OCI-M1 (cell line): ENCODE measurements at places on chromosomes 1 and 21.
A peak's percentile ranks its signal among the peaks of the same experiment; 100 is the strongest.

GRCh38 chr1:30657131-30658013 lies 66.0 kb downstream of the MATN1 start:
- no peak for DNase-seq

GRCh38 chr1:61457526-61458040 lies 267.4 kb downstream of the TM2D1 start:
- no peak for DNase-seq

DNA sequence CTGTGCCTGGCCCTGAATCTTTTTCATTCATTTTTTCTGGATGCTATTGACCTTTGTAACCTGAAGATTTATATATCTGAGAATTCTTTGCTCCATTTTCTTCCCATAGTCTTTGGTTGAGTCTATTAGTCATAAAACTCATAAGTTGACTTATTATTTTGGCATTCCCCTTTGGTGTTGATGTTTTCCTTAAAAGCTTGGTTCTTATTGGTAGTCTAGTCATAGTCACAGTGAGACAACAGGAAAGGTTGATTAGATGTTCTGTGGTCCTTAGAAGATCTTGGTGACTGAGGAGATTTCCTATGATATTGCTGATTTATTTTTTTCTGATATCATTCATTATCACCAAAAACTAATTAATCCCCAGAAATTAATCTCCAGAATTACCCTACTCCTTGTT lies 86.2 kb downstream of the PTPRC start:
- DNase-seq = no peak

GRCh38 chr21:39601187-39601928 lies 11.4 kb upstream of the B3GALT5 start:
- DNase-seq = peak; percentile 25

GRCh38 chr1:117967881-117968280 lies 38.3 kb downstream of the WDR3 start:
- peak; percentile 60 for DNase-seq

DNA sequence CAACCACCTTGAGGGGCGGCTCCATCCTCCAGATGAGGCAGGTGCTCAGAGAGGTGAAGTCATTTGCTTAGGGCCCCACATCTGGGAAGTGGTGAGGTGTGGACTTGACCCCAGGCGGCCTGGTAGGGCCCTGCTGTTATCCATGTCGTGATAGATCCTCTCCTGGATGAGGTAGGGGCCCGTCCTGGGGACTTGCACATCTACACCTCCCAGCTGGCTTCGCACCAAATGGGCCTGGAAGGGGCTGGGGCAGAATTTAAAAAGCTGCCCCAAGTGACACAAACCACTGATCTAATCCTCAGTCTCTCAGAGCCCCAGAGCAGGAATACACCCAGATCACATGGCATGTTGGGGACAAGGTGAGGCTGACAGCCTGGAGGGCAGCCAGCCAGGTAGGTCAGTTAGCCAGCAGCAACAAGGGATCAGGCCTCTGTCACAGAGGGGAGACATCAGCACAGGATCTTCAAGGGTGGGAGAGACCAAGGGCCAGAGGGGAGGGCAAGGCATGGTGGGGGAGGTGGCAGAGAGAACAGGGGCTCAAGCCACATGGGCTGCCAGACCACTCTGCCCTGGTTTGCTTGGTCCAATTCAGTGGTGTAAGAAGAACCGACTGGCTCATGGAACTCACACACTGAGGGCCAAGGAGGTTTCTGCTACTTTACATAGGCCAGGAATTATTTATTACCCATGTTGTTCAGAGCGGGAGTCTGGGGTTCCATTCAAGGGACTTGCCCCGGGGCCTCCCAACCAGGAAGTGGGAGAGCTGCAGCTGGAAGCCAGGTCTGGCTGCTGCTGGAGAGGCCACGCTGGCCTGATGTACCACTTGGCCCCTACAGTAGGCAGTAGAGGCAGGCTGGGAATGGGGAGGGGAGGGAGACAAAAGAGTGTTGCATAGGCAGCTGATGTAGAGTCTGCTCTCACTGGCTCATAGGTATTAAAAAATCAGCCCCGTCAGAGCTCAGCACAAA lies 12.1 kb downstream of the LRP8 start:
- DNase-seq = no peak

- no peak for DNase-seq
These were observed 82.9 kb upstream of the SSX2IP start for GRCh38 chr1:84773195-84773594.

DNA sequence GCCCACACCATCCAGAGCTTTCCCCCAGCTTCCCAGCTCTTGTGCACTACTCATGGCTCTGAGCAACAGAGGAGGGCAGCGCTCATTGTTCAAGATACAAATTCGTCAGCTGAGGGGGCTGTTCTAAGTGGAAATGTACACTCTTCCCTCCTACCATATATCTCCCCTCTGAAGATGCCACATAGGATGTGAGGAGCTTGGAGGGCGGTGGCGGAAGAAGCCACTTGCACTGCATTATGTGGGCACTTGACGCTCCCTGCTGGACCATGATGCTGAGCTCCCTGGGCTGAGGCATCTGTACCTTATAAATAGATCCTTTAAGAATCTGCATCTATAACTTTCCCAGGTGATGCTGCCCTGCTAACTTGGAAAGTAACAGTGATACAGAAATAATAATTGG lies 477.6 kb upstream of the DEPDC1 start:
- no peak for DNase-seq

DNA sequence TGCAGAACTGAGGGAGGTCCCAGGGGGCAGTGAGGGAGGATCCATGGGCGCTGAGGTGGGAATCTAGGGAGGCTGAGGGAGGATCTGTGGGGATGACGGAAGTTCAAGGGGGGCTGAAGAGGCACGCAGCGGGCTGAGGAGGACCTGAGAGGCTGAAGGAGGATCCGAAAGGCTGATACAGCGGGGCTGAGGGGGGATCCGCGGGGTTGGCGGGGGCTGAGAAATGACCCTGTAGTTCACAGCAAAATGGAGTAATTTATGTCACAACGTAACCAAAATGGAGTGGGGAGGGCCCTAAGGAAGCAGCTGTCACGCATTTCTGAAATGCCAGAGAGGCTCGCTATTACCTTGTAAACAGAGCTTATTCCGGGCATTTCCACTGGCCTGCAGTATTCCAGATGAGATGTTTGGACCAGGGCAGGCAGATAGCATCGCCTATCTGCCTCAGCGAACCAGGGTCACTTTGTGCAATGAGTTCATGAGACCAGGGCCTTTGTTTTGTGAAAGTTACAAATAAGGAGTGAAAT lies 926 bp upstream of the MRPL55 start:
- no peak for DNase-seq

GRCh38 chr1:178066908-178067614 lies 26.8 kb upstream of the RASAL2 start:
- peak; percentile 58 for DNase-seq

DNA sequence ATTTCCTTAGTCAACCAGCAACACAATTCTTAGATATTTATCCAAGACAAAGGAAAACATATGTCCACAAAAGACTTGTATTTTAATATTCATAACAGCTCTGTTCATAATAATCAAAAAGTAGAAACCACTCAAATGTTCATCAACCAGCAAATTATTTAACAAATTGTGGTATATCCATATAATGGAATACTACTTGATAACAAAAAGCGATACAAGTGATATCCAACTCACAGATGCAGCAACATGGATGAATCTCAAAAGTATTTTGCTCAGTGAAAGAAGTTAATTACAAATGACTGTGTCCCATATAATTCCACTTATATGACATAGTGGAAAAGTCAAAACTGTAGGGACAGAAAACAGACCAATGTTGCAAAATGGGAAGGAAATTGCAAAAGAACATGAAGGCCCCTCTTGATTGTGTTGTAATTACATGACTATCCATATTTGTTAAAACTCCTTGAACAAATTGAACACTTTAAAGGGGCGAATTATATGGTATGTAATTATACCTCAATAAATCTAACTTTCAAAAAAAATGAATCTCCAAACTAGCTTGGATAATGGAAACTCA lies 116.9 kb downstream of the EDEM3 start:
- DNase-seq = no peak

DNA sequence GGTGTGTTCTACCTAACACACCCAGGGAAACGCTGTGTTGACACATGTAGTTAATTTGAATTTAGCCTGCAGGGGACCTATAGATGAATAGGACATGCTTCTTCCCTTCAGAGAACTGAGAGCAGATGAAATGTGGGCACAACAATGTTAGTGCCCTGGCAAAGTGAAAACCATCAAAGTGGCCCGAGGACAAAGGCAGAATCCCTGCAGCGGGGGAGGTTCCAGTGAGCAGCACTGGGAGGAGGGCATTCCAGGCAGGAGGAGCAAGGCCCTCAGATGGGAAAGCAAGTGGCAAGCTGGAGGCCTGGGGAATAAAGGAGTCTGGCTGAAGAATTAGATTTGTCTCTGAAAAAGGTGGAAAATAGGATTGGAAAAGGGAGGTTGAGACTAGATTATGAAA lies 37.2 kb downstream of the C1orf94 start:
- DNase-seq = no peak

DNA sequence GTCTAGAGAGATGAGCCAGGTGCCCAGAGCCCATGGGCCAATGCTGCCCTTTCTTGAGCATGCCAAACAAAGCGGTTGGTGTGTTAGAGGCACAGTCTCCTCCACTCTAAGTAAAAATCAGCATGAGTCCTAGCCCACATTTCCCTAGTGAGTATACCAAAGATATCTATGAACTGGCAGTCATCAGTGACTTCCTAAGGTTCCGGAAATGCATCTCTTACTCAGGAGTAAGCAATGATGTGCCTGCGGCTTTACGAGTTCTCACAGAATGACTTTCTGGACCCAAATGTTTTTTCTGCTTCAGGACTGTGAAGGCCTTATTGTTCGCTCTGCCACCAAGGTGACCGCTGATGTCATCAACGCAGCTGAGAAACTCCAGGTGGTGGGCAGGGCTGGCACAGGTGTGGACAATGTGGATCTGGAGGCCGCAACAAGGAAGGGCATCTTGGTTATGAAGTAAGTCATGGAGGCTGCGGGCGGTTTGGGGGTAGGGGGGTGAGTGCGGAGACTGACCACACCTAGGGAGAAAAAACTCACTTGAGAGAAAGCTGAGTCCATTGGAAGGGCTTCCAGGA lies 9.2 kb downstream of the PHGDH start:
- no peak for DNase-seq

DNA sequence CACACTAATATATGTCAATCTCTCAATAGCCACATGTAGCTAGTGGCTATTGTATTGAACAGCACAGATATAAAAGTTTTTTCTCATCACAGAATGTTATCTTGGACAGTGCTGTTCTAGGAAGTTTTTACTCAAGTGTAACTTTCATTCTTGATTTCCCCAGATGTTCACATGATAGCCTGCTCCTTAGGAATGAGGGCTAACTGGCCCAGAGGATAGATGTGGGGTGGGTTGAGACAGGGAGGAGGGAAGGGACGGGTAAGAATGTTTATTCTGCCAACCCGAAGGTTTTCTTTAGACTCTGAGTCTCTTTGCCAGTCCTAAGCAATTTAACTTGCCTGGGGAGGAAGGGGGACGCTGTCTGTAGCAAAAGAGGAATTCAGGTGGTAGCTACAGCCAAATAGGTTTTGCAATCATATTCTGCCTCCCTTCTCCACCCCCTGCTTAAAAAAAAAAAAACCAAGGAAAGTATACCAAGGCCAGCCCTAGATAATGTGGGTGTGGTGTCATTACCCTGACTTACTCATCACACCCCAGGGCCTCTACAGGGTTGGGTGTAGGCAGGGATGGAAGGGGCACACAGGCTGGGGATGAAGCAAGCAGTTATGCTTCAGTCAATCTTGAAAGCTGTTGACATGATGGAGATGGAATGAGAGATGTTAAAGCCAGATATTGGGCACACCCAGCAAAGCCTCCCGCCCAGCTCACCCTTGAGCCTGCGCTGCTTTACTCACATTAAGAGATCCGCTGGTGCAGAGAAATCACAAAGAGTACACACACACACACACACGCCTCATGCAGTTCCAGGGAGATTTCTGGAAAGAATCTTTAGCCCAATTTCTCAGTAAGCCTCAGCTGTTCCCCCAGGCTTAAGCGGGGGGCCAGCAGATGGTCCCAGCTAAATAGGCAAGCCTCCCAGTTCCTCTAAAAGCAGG lies 59.9 kb downstream of the PLXNA2 start:
- peak; percentile 91 for DNase-seq

DNA sequence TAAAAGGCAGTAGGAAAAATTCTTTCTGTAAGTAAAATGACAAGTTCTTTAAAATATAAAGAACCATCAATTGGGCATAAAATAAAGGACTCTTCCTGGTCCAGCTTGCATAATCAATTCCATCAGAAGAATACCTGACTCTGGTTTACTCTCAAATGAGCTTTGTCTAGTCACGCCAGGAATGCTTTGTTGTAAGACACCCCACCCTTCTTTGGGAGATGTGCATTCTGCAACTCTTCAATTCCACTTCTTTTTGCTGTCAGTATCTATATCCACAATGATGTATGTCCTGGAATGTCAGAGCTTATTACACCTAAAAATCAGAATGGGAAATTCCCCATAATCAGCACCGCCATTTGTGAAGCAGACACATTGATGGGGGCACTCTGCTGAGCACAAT lies 76.1 kb downstream of the PTPN14 start:
- DNase-seq = no peak

DNA sequence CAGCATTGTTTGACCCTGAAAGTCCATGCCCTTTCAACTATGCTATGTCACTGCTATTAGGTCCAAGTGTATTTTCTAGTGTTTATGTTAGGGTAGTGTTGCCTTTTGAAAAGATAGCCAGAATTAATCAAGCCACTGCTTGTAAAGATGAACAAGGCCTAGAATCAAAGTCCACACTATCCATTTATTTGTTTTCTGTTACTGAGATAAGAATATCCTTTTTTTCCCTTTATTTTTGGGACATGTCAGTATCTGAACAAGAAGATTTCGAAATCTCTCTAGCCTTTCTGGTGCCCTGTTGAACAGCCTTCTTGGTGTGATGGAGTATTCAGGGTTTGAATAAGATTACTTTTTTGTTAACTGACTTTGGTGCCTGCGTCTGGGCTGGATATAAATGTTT lies 16.7 kb downstream of the UBAP2L start:
- no peak for DNase-seq

DNA sequence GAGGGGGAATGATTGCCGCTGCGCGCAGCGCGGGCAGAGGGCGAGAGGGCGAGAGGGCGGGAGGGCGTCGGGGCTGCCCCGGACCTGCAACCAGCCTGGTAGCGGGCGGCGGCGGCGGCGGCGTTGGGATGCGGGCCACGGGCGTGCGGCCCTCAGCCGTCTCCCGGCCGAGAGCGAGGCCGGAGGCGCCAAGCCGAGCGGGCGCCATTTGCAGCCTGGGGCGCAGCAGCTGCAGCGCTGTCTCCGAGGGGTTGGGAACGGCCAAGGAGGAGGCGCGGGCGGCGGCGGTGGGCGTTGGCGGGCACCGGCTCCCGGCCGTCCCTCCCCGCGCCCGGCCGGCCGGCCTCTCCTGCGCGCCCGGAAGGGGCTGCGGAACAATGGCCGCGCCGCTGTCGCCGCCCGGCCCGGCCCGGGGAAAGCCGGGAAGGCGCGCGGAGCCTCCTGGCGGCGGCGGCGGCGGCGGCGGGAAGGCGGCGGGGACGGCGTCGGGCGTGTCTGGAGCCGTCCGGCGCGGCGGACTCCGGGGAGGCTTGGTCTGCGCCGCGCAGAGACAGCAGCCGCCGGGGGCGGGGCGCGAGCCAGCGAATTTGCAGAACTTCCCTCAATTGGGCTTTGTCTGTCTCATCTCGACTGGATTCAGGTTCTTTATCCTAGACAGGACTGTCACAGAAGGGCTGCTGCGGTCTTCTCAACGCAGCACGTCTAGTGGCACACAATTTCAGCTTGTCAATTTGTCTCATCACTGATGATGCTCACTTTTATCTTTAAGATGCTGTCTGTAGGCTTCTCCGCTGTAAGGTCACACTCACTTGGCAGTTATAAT lies 35.7 kb downstream of the ZBTB8B start:
- DNase-seq = peak; percentile 86
